ENCODE measurements at places on chromosomes 2 and 18.

- no peak for DNase-seq
These were observed 360.3 kb downstream of the TGIF1 start for GRCh38 chr18:3810296-3810695.

DNA sequence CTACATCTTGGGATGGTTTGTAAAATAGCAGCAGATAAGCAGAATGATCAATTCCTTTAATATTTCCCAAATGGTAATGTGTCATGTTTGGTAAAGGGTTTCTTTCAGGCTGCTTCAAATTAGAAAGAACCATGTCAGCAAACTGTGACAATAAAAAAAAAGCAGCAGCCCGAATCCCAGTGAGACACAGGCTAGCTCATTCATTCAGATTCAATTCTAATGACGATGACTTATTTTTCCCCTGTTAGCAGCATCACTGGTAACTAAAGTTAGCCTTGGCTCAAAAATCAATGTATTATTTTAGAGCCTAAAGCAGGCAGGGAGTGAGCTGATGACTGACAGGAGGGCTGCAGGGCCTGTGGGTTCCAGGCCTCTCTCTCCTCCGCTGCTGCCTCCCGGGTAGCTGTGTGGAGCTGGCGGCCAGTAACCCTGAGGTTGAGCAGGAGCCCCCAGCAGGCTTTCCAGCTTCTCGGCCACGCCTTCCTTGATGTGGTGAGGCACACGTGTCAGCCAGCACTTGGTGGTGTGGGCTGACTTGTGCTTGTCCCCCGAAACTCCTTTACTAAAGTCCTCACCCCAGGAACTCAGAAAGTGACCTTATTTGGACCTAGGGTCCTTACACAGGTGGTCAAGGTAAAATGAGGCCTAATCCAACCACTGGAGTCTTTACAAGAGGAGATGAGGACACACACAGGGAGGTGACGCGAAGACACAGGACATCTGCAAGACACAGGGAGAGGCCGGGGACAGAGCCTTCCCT lies 120.5 kb upstream of the HS6ST1 start:
- DNase-seq, result no peak

DNA sequence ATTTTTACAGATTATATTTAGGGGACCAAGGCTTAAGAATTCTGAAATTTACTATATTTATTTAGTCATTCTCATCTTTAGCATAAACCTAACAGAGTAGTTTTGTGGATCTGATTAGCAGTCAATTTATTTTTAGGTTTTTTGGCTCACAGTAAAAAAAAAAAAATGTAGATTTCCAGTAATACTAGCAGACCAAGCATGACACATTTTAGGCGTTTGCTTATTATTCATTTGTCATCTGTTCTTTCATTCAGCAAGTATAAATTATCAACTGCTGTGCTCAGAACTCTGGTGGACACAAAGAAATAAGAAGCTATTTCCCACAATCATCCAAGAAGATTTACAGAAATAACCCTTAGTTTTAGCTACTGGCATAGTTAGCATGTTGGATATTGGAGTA lies 20.6 kb downstream of the PDE1A start:
- DNase-seq, result no peak

DNA sequence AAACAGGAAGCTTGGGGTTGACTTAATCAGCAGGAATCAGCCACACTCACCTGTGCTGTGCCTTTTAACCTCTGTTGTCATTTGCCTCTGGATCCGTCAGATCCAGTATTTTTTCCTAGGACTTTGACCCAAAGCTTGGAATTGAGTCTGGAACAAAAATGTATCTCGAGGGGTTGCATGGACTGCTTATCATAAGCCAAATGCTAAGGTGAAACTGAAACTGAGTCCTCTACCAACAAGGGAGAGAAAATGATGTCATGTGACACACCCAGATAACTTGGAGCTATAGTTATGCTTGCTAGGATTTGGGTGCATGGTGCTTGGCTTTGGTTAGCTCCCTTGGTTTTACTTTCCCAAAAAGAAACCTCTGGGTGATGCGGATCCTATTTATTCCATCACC lies 2158.6 kb upstream of the PIK3C3 start:
- no peak for DNase-seq

GRCh38 chr18:55189972-55190371 lies 230.7 kb upstream of the CCDC68 start:
- DNase-seq, result no peak

DNA sequence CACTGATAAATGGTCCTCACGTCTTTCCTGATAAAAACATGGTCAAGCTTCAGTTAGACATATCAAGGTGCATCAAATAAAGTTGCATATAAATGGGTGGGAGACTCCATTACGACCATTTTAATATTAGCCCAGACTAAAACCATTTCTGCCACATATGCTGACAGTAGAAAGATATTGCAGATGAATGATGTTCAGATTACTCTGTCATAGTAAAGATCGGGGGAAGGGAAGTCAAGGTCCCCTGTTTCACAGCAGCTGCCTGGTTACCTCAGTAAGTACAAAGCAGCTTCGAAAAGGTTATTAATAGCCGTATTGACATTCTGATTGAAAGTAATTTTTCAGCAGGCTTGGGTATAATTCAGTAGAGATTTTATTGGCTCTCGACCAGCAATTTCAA lies 927.7 kb upstream of the CDH2 start:
- no peak for DNase-seq

- no peak for DNase-seq
These were observed 49.5 kb downstream of the ASAP2 start for GRCh38 chr2:9256147-9256546.

DNA sequence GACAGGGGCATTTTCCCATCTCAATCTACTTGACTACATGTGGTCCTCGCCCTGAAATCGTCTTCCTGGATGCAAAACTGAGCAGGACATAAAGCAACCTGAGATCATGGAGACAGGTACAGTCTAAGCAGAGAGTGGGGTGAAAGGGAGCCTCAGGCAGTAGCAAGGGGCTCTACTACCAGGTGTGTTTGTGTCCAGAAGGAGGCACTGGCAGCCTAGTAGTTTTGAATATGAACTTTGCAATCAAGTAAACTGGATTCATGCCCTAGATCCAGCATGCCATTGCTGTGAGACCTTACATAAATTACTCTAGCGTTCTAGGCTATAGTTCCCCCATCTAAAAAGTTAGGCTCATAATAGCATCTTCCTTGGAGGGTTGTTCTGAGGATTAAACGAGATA lies 147.4 kb downstream of the TXNL1 start:
- no peak for DNase-seq

GRCh38 chr2:55361465-55362189 lies 58.0 kb downstream of the CCDC88A start:
- no peak for DNase-seq

GRCh38 chr2:85704800-85705679 lies 10.9 kb downstream of the GNLY start:
- DNase-seq, result no peak

- peak; percentile 25 for DNase-seq
These were observed 9.6 kb downstream of the SERPINB8 start for GRCh38 chr18:63979409-63979920.

- no peak for DNase-seq
These were observed 52.5 kb upstream of the STAM2 start for GRCh38 chr2:152227969-152228592.

DNA sequence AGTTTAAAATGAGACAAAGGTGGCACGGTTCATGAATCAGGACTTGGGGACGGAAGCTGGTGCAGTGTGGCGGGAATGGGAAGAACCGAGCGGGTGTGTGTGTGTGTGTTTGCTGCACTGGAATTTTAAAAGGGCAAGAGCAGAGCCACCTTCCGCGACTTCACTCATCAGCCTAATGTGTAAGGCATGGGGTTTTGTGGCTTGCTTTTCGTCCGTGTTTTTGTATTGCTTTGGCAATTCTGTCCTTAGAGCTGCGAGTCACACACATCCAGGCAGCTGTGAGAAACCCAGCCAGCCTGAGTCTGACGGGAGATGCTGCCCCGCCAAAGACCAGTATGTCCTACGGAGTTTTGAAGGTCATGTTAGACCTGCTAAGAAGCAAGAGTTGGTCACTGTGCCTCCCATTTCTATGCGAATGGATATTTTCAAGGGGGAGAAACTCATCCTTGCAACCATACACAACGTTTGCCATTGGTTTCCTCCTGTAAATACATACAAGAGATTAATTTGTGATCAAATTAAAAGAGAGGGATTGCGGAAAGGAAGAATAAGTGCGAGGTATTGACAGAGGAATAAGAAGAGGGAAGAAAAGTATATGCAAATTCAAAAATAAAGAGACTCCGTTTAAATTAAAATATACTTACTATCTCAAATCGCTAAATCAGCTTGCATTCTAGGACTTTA lies 665 bp upstream of the CACNB4 start:
- no peak for DNase-seq

GRCh38 chr2:238382381-238382781 lies 44.3 kb upstream of the ASB1 start:
- no peak for DNase-seq

GRCh38 chr2:70641263-70641784 lies 87.7 kb upstream of the TGFA start:
- DNase-seq, result no peak

DNA sequence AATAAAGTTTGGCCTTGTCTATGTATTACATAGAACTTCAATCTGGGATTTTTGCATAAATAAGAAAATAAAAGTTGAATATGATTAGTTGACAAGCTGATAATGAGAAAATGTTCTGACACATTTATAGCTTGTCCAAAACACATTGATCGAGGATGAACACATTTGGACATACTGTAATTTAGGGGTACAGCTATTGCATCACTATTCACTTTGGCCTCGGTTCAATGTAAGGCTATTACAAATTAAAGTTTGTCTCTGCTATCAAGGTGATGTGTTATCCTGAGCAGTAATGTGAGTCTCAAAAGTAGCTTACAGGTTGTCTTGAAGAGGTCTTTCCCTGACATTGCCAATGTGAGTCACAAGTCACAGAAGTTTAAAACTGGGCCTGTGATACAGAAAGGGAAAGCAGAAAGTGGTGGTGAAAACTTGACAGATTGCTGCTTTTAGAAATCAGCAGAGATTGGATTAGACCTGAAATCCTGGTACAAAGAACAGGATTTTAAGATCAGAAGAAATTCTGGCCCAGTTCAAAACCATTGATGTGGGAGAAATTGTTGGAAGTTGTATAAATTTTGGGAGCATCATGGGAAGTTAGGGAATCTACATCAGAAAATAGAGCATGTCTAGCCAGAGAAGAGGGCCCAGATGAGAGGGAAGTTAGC lies 674.1 kb downstream of the NYAP2 start:
- no peak for DNase-seq

DNA sequence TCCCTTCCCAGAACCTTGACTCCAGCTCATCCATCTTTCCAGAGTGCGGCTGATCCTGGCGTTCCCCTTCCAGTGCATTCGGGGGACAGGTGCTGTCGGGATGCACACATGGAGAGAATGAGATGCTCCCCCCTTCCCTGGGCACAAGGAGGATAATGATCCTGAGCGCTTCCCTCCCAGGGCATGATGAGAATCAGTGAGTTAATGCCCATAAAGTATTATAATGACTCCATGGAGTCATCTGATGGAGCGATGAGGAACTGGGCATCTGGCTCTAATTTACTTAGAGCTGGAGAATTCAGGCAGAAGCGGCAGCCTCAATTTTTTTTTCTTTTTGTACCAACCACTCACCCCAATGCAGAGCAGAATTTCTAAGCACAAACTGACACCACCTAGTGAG lies 79.6 kb upstream of the SKOR2 start:
- DNase-seq, result no peak

DNA sequence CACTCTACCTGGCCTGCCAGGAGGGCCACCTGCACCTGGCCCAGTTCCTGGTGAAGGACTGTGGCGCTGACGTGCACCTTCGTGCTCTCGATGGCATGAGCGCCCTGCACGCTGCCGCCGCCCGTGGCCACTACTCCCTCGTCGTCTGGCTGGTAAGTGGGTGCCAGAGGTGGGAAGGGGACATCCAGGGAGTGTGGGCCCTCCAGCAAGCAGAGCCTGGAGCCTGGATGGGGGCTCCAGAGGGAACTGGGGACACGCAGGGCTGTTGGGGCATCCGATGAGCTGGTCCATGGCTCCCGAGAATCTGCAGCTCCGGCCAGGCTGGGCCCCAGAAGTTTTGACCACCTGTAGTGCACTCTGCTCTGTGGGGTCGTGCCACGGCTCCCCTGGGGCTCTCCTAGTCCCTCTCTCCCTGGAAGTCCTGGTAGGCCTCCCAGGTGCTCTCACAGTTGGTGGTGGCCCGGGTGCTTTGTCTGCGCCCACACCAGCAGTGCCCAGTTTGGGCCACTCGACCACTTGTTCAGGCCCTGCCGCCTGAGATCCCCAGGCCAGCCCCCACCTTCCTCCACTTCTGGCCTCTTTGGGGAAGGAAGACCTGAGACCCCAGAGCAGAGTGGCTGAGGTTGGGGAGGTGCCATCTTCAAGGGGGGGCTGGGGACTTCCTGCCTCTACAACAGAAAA lies 4.7 kb downstream of the ESPNL start:
- no peak for DNase-seq

DNA sequence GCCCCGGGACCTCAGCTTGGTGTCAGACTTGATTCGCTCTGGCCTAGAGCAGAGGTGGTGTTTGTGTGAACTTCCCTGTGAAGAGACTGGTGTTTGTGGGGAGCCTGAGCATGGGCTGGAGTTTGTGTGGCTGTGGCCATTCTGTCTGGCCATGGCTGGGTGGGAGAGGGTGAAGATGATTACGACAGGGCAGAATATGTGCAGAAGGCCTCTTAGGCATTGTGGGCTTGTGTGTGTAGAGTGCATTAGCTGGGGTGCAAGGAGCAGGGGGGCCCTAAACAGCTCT lies 10.5 kb downstream of the OBSL1 start:
- DNase-seq, result no peak

GRCh38 chr2:42084231-42084671 lies 36.4 kb downstream of the PKDCC start:
- no peak for DNase-seq

GRCh38 chr2:170461889-170462288 lies 253.2 kb upstream of the SP5 start:
- DNase-seq, result no peak

DNA sequence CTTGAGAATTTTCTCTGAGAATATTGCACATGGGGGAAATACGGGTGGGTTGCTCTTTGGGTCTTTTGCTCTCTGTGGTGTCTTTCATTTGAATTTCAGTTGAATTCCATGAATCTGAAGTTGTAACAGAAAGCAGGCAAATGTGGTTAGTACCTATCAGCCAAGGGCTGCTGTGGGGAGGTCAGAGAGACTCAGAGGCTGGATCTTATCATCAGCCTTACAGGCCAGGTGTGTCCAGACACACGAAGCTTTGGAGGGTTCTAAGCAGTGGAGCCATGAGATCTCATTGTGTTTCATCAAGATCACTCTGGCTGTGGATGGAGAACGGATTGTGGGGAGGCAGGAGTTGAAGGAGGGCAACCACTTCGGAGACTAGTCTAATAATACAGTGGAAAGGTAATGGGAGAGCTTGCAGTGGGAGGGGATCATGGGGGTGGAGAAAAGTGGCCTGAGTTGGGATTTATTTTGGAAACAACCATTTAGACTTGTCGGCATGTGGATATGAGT lies 68.1 kb downstream of the GNAL start:
- no peak for DNase-seq
